ENCODE measurements at places on chromosomes 13 and 19.

- peak; percentile 57 for DNase-seq
These were observed 73.0 kb downstream of the MAP4K1 start for GRCh38 chr19:38544569-38545315.

GRCh38 chr13:66180836-66181235 is 1049.3 kb downstream of the PCDH9 start:
- DNase-seq, result no peak

GRCh38 chr13:104875038-104875754 is 1660.3 kb downstream of the EFNB2 start:
- no peak for DNase-seq

DNA sequence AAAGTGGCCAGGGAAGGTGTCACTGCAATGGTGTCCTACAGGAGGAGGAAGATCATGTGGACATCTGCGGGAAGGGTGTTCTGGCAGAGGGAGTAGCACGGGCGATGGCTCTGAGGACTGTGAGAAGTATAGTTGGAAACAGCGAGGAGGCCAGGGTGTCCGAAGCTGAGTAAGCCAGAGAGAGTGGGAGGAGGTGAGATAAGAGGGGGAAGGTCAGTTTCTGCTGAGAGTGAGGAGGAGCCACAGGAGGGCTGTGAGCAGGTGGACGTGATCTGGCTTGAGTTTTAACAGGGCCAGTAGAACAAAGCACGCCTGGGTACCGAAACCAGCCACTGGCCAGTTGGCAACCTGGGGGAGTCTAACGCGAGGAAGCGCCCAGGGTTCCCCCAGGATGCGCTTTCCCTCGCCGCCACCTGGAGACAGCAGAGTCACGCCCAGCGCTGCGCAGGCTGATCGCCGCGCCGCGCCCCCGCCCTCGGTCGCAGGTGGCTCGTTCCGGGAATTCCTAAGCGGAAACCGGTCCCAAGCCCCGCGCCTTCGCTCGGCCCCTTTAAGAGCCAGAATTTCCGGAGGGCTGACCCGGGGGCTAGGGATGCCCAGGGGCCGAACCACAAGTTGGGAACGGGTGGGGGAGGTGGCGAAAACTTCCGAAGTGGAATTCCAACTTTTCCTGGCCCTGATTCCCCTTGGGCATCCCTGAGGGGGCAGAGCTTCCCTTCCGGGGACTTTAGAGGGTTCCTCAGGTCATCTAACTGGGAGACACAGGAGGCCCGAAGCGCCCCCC is 1.1 kb upstream of the LSR start:
- no peak for DNase-seq

- no peak for DNase-seq
These were observed 22.2 kb downstream of the FAM187B start for GRCh38 chr19:35206379-35206778.

- DNase-seq, result no peak
These were observed 15.3 kb downstream of the WDFY2 start for GRCh38 chr13:51599444-51600176.

- no peak for DNase-seq
These were observed 286.9 kb downstream of the RFC3 start for GRCh38 chr13:34104853-34105252.

DNA sequence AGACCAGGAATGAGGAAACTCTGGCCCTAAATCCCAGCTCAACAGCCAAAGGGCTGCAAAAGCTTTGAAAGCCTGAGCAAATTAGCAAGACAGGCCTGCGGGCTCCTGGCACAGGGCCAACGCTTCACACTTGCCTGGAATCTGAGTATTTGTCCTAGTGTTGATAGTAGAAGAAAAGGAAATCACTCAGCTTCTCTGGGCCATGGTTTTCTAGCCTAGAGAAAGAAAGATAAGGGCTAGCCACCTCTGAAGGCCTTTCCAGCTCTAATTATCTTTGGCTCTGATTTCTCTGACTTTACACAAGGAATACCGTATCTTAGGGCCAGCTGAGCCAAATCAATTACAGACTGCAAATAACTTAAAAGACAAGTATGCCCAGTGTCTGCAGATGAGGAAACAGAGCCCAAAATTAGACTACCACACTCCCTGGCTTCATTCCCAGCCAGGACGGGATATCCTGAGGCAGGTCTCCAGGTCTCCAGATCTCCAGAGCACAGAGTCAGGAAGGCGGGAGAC is 69.6 kb downstream of the STK24 start:
- no peak for DNase-seq

- no peak for DNase-seq
These were observed 24.9 kb downstream of the TEX26 start for GRCh38 chr13:30957258-30957943.

DNA sequence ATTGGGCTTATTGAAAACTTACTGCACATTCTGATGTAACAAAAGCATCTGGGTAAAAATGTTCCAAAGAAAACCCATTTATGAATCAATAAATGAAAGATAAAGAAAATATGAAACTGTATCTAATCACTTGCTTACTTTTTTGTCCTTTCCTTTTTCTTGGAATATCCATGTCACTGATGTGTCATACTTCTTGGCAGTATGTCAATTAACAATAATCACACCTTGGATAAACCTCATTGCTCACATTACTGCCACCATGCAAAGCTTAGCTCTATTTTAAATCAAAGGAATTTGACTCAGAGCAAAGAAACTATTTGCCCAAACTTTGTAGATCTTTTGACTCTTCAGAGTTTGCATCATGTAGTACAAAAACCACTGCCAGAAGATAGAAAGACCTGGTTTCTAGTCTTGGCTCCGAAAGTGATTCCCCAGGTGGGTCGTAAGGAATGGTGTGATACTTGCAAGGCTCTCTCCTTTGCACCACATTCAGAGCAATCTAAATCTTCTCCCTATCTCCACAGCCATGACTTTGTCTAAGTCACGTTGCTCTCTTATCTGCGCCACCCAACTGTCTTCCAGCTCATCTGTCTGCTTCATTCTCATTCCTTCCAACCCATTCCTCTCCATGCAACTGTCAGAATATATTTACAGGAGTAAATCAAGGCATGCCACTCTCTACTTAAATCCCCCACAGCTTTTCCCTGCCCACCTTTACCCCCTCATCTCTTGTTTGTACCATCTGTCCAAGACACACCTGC is 311.9 kb downstream of the COG6 start:
- DNase-seq, result no peak

DNA sequence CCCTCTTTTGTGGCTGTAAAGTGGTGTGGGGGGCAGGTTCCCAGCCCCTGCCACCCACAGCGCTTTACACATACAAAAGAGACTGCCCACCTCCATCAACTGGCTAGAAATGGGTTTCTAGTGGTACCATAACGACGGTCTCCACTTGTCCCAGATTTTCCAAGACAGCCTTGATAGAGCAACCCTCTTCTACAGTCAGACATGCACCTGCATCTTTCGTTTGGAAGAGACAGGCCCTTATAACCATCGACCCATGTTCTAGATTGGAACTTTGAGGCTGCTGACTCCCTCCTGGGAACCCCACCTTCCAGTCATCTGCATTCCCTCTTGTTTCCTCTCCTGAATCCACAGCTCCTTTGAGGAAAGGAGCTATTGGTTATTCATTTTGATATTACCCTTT is 63.1 kb downstream of the GSX1 start:
- no peak for DNase-seq

GRCh38 chr13:114034481-114034891 is 60.6 kb upstream of the C13orf46 start:
- no peak for DNase-seq

- DNase-seq, result no peak
These were observed 693 bp upstream of the SIGLEC14 start for GRCh38 chr19:51647318-51647717.

DNA sequence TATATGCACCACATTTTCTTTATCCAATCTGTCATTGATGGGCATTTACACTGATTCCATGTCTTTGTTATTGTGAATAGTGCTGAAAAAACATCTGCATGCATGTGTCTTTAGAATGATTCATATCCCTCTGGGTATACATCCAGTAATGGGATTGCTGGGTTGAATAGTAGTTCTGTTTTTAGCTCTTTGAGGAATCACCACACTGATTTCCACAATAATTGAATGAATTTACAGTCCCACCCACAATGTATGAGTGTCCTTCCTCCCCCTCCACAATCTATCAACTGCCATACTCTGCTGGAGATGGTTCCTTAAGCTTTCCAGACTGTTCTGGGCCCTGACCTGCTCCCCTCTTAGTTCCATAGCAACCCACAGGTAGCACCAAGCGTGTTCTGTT is 667.0 kb downstream of the LIG4 start:
- no peak for DNase-seq

All from GM19239 (cell line).